Activated CD4-positive, alpha-beta T cell treated with anti-CD3 and anti-CD28 coated beads for 24 hours (primary cell): ENCODE measurements at places on chromosomes 4 and X.

DNA sequence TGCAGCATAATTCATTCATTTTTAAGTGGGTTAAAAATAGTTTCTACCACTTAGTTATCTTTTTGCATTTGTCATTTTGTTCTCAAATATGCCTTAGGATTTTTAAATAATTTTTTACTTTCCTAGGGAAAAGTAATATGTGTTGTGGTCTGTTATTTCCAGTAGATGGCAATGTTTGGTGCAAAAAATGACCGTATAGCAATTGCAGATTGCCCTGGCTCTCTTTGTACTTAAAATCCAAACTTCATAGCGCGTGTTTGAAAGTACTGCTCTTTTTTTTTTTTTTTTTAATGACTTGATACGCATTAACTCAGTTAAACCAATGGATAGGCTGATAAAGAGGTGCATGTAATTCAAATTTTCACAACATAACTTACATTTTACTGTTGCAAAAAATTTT lies 74.4 kb upstream of the RBMX start:
- DNase-seq: no peak

DNA sequence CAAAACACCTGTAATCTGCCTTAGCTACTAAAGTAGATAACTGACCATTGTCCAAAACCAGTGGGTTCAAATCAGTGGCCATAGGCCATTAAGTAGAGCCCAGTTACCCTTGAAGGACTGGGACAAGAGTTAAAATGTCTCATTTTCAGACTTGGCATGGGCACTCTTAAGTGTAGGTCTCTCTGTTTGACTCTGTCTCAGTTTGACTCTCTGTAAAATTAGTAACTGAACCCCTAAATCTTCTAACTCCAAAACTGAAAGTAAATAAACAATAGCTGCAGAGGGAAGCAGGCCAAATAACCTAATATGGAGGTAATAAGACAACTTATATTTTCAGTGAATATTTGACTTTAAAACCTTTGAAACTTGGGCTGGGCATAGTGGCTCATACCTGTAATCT lies 89.1 kb downstream of the SLC16A2 start:
- DNase-seq: no peak

GRCh38 chr4:13597141-13597540 lies 30.4 kb downstream of the BOD1L1 start:
- no peak for DNase-seq

GRCh38 chr4:105624530-105624929 lies 72.1 kb downstream of the ARHGEF38 start:
- no peak for DNase-seq

DNA sequence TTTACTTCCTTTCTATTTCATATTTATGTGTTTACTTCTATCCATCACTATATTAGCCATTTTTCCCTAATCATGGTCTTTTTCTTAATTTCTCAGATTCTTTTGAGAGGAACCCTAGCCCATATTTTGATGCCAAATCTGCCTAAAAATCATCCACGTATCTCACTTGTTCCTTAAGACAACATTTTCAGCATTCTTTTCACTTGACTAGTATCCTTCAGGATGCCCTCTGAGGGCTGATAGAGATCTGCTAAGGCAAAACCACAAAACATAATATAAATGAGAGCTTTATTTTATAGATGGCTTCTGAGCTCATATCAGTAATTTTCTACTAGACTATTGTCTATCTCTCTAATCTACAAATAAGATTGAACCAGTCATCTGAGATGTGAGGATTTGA lies 341.9 kb downstream of the GPM6A start:
- no peak for DNase-seq

DNA sequence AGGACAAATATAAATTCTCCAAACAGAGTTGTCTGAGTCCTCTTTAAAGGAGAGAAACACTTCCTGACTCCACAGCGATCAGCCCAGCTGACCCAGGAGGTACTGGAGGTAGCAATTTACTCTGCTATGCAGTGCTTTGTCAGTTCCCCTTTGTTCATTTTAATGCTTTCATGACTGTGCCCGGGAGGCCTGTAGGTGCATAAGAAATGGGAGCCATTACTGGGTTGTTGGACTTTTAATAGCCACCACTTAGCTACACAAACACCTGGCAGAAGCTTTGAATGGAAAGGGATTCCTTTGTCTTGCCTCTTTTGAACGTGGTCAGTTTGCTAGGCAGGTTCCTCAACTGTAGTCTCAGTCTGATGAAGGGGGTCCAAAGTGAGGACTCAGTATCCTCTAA lies 59.0 kb upstream of the AFF2 start:
- DNase-seq: no peak

GRCh38 chrX:24371391-24371972 lies 11.0 kb downstream of the SUPT20HL1 start:
- peak; percentile 44 for DNase-seq

DNA sequence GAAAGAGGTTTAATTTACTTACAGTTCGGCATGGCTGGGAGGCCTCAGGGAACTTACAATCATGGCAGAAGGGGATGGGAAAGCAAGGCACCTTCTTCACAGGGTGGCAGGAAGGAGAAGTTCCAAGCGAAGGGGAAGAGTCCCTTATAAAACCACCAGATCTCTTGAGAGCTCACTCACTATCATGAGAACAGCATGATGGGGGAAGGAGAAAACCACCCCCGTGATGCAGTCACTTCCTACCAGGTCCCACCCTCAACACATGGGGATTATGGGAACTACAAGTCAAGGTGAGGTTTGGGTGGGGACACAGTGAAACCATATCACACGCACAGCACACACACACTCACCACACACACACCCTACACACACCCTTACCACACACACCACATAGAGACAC lies 104.3 kb downstream of the DCTD start:
- no peak for DNase-seq

GRCh38 chrX:40147971-40148370 lies 50.2 kb upstream of the BCOR start:
- no peak for DNase-seq

- no peak for DNase-seq
These were observed 67.9 kb downstream of the GAB1 start for GRCh38 chr4:143404555-143404954.

GRCh38 chr4:54746218-54746617 lies 88.5 kb downstream of the KIT start:
- DNase-seq: no peak

GRCh38 chr4:22071749-22072148 lies 123.2 kb upstream of the KCNIP4 start:
- DNase-seq: no peak

GRCh38 chr4:153728660-153729059 lies 31.2 kb downstream of the RNF175 start:
- DNase-seq: no peak

GRCh38 chrX:2351321-2351720 lies 149.5 kb downstream of the DHRSX start:
- DNase-seq: no peak

DNA sequence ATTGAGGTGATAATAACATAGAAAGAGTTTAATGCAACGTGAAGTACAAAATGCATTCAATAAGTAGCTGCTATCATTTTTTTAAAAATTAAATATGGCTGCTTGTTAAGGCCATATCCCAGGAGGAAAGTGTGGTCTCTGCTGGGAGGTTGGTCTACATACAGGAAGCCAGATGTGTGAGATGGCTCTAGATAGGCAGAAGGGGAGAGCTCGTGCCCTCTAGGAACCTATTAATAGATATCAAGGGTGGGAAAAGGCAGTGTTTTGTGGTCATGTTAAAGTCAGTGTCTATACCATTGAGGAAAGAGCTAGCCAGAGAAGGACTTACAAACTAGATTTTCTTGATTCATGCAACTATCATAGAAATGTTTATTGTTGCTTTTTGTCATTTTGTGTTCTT lies 140.5 kb downstream of the KLHL8 start:
- DNase-seq: no peak
